ENCODE measurements at places on chromosomes 6 and 20.

GRCh38 chr20:35000311-35000921, 44.7 kb downstream of the MYH7B start:
- no peak for DNase-seq

DNA sequence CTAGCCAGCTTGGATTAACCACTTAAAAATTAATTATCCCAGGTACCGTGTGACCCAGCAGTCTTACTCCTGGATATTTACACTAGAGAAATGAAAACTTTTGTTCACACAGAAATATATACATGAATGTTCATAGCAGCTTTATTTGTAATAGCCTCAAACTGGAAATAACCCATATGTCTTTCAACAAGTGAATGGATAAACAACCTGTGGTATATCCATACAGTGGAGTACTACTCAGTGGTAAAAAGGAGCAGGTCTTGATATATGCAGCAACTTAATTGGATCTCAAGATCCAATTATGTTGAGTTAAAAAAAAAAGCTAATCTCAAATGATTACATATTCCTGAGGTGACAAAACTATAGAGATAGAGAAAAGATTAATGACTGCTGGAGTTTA, 381.4 kb downstream of the CDKAL1 start:
- no peak for DNase-seq

DNA sequence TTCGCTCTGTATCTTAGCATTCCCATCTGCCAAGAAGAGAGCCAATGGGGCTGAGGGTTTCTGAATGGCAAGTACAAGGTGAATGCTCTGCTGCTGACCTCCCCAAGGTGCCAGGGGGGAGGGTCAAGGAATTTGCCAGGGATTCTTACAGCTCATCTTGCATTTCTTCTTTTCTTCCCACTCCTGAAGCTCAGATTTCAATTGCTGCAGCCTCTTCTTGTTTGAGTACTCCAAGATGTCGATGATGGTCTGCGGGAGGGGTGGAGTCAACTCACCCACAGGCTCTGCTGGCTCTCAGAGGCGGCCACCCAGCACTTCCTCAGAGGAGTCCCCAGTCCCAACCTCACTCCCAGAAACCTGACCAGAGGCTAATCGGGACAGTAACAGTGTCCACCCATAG, 12.4 kb downstream of the C20orf96 start:
- no peak for DNase-seq

GRCh38 chr6:141965016-141965545, 167.6 kb upstream of the GJE1 start:
- DNase-seq: no peak

DNA sequence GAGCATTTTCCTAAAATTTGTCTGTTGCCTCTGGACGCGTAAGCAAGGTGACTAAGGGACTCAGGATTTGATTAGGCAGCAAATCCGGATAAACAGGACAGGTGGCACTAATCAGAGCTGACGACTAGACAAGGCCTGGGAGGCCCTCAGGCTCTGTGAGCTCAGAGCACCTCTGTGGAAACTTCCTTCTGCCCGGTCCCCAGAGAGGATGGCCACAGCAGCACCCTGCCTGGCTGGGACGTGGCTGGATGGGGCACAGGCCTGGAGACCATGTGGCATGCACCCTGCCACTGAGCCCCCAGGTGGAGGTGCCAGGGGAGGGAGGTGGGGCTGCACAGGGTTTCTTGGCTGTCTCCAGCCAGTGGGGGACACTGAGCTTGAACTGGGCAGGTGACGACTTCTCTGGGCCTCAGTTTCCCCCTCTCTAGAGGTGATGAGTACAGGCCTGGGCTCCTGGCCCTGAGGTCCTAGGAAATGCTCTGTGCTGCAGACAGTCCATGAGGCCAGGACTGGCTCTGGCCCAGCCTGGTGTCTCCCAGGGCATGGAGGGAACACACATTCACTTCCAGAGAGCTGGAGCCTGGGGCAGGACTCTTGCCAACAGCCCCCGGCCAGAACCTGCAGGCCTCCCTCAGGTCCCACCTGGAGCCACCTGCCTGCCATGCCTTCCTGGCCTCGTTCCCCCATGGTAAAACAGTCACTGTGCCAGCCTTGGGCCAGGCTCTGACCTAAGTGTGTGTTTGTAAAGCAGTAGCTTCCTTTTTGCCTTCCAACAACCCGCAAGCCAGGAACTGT, 39.6 kb upstream of the STX16 start:
- DNase-seq: no peak

DNA sequence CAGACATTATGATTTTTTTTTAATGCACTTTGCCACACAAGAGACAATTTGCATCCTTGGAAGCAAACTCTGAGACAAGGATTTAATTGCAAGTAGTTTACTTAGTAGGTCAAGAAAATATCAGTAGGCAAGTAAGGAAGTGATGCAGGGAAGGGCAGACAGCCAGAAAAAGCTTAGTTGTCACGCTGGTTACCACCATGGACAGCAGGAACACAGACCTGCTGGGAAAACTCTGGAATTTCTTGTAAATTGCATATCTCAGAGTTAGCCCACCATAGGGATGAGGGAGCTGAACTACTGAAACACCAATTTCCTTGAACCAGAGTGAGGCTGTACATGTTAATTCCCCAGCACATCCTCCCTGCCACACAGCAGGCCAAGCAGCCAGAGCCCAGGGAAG, 92.7 kb downstream of the L3MBTL3 start:
- no peak for DNase-seq

- DNase-seq: no peak
Measured at GRCh38 chr6:6546318-6547109, 42.0 kb upstream of the LY86 start.

- DNase-seq: no peak
Measured at GRCh38 chr6:121619013-121619412, 183.6 kb downstream of the GJA1 start.

DNA sequence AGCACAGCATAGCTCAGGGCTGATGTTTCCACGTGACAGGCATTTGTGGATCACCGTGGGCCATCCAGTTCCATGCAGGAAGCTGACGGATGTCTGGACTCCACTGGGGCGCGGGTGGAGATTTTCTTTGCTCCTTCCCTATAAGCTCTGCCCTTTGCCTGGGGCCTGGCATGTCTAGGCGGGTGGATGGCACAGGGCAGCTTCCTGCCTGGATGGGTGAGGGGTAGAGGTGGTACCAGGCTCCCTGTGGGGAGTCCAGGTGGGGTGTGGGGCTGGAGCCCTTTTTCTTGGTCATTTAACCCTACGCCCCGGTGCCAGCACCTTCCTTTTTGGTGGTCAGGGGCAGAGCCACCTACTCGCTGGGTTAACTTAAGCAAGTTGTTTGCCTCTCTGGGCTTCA, 10.4 kb downstream of the FAM110A start:
- no peak for DNase-seq

DNA sequence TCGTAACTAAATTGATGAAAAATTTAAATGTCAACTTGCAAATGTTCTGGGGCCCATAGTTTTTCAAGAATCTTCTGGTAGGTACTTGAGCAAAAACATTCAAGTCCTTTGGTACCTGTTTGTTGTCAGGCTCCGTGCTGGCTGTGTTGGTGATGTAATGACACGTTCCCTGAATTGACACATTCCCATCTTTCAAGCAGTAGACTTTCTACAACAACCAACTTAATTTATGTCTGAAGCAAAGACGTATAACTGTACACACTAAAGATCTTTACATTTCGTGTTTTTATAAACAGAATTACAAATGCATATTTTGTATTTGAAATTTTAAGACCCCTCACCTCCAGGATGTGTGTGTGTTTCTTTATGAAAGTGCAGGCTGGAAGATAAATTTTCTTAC, 49.5 kb downstream of the NCOA3 start:
- no peak for DNase-seq

GRCh38 chr6:14130435-14131075, 13.0 kb downstream of the CD83 start:
- DNase-seq: no peak

DNA sequence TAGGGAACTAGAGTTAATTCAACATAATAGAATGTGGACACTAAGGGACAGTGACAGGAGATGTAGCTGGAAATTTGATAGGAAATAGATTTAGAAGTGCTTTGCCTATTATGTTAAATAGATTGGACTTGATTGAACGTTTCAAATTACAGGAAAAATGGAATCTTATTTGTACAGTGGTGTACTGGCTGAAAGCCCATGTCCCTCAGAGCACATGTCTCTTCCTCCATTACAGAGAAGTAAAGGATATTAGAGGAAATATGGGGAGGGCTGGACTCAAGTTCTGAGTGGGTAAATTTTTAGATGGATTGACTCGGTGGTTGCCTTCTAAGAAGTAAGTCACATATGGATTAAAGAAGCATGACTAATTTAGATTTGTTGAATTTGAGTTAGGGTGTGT, 11.4 kb downstream of the PKIB start:
- no peak for DNase-seq

GRCh38 chr20:38034108-38034649, 633 bp downstream of the RPRD1B start:
- DNase-seq: no peak

DNA sequence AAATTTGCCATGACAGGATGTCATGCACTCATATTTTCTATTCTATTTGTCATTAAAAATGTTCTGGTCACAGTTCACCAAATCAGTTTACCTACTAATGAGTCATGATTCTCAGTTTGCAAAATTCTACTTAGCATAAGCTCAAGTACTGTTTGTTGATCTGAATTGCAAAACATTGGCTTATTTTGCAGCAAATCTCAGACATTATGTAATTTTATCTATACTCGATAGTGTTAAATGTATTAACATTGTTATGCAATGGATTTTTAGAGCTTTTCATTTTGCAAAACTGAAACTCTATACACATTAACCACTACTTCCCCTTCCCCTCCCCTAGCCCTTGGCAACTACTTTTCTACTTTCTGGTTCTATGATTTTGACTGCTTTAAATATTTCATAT, 213.8 kb upstream of the ZFP64 start:
- no peak for DNase-seq

GRCh38 chr6:45115696-45116095, 212.4 kb upstream of the RUNX2 start:
- peak; percentile 20 for DNase-seq

- no peak for DNase-seq
Measured at GRCh38 chr20:2656471-2657117, 4.2 kb downstream of the NOP56 start.

GRCh38 chr20:43849496-43850186, 65.0 kb upstream of the TOX2 start:
- DNase-seq: peak; percentile 30

GRCh38 chr6:118419448-118420394, 128.4 kb upstream of the PLN start:
- peak; percentile 3 for DNase-seq

DNA sequence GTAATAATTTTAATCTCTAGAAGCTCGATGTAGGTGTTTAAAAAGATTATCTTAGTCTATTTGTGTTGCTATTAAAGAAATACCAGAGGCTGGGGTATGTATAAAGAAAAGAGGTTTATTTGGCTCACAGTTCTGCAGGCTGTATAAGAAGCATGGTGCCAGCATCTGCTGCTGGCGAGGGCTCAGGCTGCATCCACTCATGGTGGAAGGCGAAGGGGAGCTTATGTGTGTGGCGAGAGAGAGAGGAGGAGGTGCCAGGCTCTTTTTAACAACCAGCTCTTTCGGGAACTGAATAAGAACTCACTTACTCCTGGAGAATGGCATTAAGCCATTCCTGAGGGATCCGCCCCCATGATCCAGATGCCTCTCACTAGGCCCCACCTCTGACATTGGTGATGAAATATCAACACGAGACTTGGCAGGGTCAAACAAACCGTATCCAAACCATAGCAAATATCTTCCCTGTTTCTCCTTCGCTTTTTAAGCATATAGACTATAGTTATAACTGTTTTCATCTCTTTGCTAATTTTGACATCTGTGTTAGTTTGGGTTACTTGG, 24.5 kb downstream of the CHMP4B start:
- no peak for DNase-seq

DNA sequence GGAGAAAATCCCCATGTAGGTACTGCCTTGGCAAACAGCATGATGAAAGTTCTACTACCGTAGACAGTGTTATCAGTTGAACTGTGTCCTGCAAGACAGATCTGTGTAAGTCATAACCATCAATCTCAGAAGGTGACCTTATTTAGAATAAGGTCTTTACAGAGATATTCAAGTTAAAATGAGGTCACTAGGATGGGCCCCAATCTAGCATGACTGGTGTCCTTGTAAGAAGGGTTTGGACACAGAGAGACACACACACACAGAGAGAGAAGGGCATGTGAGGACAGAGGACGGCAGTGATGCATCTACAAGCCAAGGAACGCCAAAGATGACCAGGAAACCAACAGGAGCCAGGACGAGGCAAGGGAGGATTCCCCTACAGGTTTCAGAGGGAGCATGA, 8.8 kb downstream of the TXNDC5 start:
- no peak for DNase-seq

- DNase-seq: no peak
Measured at GRCh38 chr20:48995589-48995988, 50.5 kb upstream of the CSE1L start.

All from fibroblast of skin of back (primary cell).